ENCODE measurements at places on chromosomes 13 and 19.

DNA sequence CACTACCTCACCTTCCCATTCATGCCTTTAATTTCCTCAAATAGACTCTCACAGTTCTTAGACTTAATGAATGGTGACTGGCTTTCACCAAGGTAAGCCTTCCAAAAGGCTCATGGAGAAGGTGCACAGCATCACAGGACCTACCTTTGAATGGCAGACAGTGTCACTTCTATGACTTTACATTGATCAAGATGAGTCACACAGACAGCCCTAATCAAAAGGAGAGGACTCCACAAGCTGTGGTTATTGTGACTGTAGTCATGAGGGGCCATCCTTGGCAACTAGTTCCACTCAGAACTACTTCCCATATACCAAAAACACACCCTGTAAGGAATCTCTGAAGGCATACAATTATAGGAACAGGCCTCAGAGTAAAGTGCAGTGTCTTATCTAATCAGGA lies 5.9 kb downstream of the LGALS16 start:
- DNase-seq, result no peak

DNA sequence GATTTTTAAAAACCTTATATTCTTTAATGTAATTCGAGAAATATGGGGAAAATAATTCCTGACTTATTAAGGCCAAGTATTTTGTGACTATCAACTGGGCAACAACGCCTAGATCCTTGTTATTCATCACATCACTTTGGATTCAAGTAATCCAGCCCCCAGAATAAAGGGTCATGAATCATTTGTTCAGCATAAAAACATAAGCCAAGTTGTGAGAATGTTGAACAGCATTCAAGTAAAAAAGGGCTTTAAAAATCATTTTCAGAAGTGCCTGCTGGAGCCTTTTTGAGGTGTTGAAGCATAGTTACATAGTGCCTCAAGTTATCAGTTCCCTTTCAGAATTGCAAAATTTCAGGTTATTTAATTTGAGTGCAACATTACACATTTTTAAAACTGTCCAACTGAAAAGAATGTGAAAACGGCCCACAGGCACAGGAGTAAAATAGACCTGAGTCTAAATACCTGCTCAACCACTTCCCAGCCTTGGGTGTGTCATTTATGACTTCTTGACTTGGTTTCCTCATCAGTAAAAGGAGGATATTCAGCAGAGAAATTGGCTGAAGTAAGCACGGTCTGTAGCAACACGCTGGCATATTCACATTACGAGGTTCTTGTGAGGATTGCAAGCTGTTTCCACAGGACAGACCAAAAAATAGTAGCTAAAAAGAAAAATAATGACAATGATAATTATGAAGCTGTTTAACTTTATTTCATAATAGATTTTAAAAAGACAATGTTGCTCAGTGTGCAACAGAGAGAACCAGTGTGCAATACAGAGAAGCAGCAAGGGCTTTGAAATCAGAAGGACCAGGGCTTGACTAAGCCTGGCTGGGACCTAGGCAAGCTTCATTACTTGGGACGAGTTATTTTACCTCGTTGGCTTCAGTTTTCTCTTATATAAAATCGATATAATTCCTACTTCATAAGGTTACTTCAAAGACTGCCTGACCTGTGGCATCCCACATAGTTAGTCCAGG lies 56.6 kb downstream of the MBNL2 start:
- DNase-seq, result no peak

DNA sequence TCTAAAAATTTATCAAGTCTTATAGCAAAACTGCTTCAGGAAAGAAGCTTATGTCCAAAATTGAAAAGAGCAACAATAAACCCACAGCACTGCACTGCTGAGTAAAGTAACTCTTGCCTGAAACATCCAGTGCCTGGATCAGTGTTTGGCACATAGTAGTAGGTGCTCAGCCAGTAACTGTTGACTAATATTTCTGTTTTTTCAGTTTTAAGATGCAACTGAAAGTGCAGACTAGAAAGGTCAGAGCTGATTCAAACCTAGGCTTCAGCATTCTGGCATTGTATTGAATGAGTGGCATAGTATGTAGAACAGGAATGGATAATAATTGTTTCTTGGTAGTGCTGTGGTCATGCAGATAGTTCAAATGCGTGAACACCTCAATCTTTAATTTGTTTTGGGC lies 67.6 kb downstream of the UBL3 start:
- DNase-seq, result no peak

DNA sequence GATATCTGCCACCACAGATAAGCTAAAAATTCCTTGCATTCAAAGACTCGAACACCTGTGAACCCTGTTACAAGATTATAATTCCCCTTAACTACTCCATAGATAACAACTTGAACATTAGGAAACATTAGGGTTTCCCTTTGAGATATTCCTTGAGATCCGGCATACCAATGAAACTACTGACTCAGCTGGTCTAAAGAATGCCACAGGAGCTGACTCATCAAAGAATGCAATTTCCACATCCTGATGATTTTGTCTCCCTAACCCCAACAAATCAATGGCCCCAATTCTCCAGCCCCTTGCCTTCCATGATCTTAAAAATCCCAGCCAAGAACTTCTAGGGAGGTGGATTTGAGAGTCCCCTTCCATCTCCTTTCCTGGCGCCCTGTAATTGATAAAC lies 35.6 kb upstream of the ZNF599 start:
- no peak for DNase-seq

All from mucosa of gallbladder (tissue), 1 donor.